Activated T-cell treated with anti-CD3 and anti-CD28 coated beads, Interleukin-2, amount 50 U/mL, for 4 hours (primary cell): ENCODE measurements at places on chromosomes 11 and 22. TPM values are rescaled to one million over a fixed set of nuclear protein-coding genes. Genes with fewer than 3 reads are reported as not detected.

The RTL10 gene
- total RNA-seq: 13.7 TPM

The TEX12 gene
- 0.40 TPM for total RNA-seq

The OOSP4A gene
- not detected for total RNA-seq

The TMEM191B gene
- 0.22 TPM for total RNA-seq

The TECTA gene
- total RNA-seq: 0.20 TPM

The APOL4 gene
- not detected for total RNA-seq

The P2RX6 gene
- not detected for total RNA-seq

The PGR gene
- total RNA-seq: not detected

The GGTLC3 gene
- not detected for total RNA-seq

The APOA4 gene
- total RNA-seq: not detected

The OR51I1 gene
- total RNA-seq: not detected

The OR4D5 gene
- total RNA-seq: not detected

The CCDC116 gene
- total RNA-seq: 0.86 TPM

The RFPL1 gene
- total RNA-seq: not detected

The SGSM1 gene
- total RNA-seq: 0.03 TPM

The YPEL1 gene
- total RNA-seq: 0.18 TPM

The FGF19 gene
- total RNA-seq: not detected

The FAM181B gene
- not detected for total RNA-seq

The IGLL1 gene
- total RNA-seq: not detected

The MYOD1 gene
- not detected for total RNA-seq

The MS4A2 gene
- not detected for total RNA-seq

The PAMR1 gene
- not detected for total RNA-seq

The CEP126 gene
- total RNA-seq: 0.58 TPM

The CFAP300 gene
- total RNA-seq: not detected

The NTM gene
- not detected for total RNA-seq

The BEST1 gene
- total RNA-seq: not detected

The PATE1 gene
- not detected for total RNA-seq

The CACNA1I gene
- 0.14 TPM for total RNA-seq

The CABP7 gene
- 0.11 TPM for total RNA-seq

The BTG4 gene
- total RNA-seq: not detected

The OR51E2 gene
- not detected for total RNA-seq

The POTEH gene
- total RNA-seq: not detected

The TMEM123 gene
- total RNA-seq: 177 TPM

The MS4A3 gene
- total RNA-seq: not detected

The TOM1 gene
- 24.7 TPM for total RNA-seq

The RIBC2 gene
- 3.7 TPM for total RNA-seq

The CRYBA4 gene
- not detected for total RNA-seq

The CSF2RB gene
- 1.3 TPM for total RNA-seq

The MUC2 gene
- 0.24 TPM for total RNA-seq
